CD8-positive, alpha-beta T cell (primary cell): ENCODE measurements at places on chromosomes 2 and 18. TPM values are rescaled to one million over a fixed set of nuclear protein-coding genes. Genes with fewer than 3 reads are reported as not detected.

CYRIA gene
- total RNA-seq = 2.6 TPM

MARCO gene
- total RNA-seq = not detected

LCT gene
- total RNA-seq = 0.06 TPM

FIGN gene
- total RNA-seq = not detected

CHPF gene
- total RNA-seq = 6.2 TPM

EPB41L3 gene
- total RNA-seq = 1.2 TPM

LYPD6B gene
- not detected for total RNA-seq

ERBB4 gene
- total RNA-seq = not detected

DAW1 gene
- not detected for total RNA-seq

ST6GAL2 gene
- total RNA-seq = not detected

AMER3 gene
- not detected for total RNA-seq
